ENCODE measurements at places on chromosomes 13 and 19. TPM values are rescaled to one million over a fixed set of nuclear protein-coding genes. Genes with fewer than 3 reads are reported as not detected.

FGF9 gene
- polyA plus RNA-seq: 2.1 TPM

KIR2DL1 gene
- polyA plus RNA-seq: not detected

SERPINE3 gene
- not detected for polyA plus RNA-seq

DCLK1 gene
- polyA plus RNA-seq: not detected

NLRP13 gene
- polyA plus RNA-seq: not detected

CCL25 gene
- not detected for polyA plus RNA-seq

ZNF66 gene
- 4.0 TPM for polyA plus RNA-seq

FFAR3 gene
- polyA plus RNA-seq: not detected

PRODH2 gene
- polyA plus RNA-seq: not detected

RDH8 gene
- not detected for polyA plus RNA-seq

PVR gene
- polyA plus RNA-seq: 0.34 TPM

RNF225 gene
- polyA plus RNA-seq: not detected

POGLUT2 gene
- polyA plus RNA-seq: 1.9 TPM

CLEC11A gene
- polyA plus RNA-seq: 0.47 TPM

ZNF181 gene
- polyA plus RNA-seq: 14.2 TPM

MEF2B gene
- not detected for polyA plus RNA-seq

NLRP5 gene
- not detected for polyA plus RNA-seq

CPB2 gene
- polyA plus RNA-seq: not detected

MCEMP1 gene
- not detected for polyA plus RNA-seq

KLK15 gene
- polyA plus RNA-seq: not detected

OR1I1 gene
- not detected for polyA plus RNA-seq

ICAM5 gene
- 0.20 TPM for polyA plus RNA-seq

CD177 gene
- polyA plus RNA-seq: not detected

CBY2 gene
- polyA plus RNA-seq: not detected

SMIM17 gene
- not detected for polyA plus RNA-seq

BRD4 gene
- 48.2 TPM for polyA plus RNA-seq

FBXO17 gene
- polyA plus RNA-seq: not detected

NACC1 gene
- polyA plus RNA-seq: 0.15 TPM

PRMT1 gene
- polyA plus RNA-seq: 140 TPM

SELENOV gene
- polyA plus RNA-seq: not detected

HCST gene
- polyA plus RNA-seq: 684 TPM

SIGLEC14 gene
- not detected for polyA plus RNA-seq

HMGB1 gene
- 714 TPM for polyA plus RNA-seq

BST2 gene
- 143 TPM for polyA plus RNA-seq

SLC8A2 gene
- polyA plus RNA-seq: not detected

FAM216B gene
- not detected for polyA plus RNA-seq

ZNF534 gene
- not detected for polyA plus RNA-seq

PEAK3 gene
- polyA plus RNA-seq: 0.07 TPM

ACP7 gene
- polyA plus RNA-seq: not detected

KLF16 gene
- polyA plus RNA-seq: 1.3 TPM

CFAP97D2 gene
- polyA plus RNA-seq: not detected

SKA3 gene
- 0.72 TPM for polyA plus RNA-seq

GPC5 gene
- not detected for polyA plus RNA-seq

FUT1 gene
- not detected for polyA plus RNA-seq

ATP4A gene
- not detected for polyA plus RNA-seq
